ENCODE measurements at places on chromosomes 11 and 22. TPM values are rescaled to one million over a fixed set of nuclear protein-coding genes. Genes with fewer than 3 reads are reported as not detected.

The KRTAP5-8 gene
- total RNA-seq = not detected

The ELFN2 gene
- 0.81 TPM for total RNA-seq

The OR8G5 gene
- not detected for total RNA-seq

The CATSPER1 gene
- not detected for total RNA-seq

The TPBGL gene
- 0.16 TPM for total RNA-seq

The NNMT gene
- total RNA-seq = 821 TPM

The LMO2 gene
- total RNA-seq = 10.3 TPM

The C11orf42 gene
- total RNA-seq = not detected

The ST14 gene
- total RNA-seq = not detected

The PRRG4 gene
- 0.32 TPM for total RNA-seq

The REXO2 gene
- total RNA-seq = 255 TPM

The NXPE4 gene
- not detected for total RNA-seq

The UPK2 gene
- not detected for total RNA-seq

The MMP1 gene
- total RNA-seq = 1.5 TPM

The CALCB gene
- not detected for total RNA-seq

The MS4A6A gene
- total RNA-seq = not detected

The ZNF280B gene
- 0.72 TPM for total RNA-seq

The CNIH2 gene
- not detected for total RNA-seq

The SYT13 gene
- total RNA-seq = not detected

The LRRC56 gene
- total RNA-seq = 0.16 TPM

The SLC17A6 gene
- not detected for total RNA-seq

The FOLR3 gene
- total RNA-seq = not detected

The SLC22A9 gene
- total RNA-seq = not detected

The APBB1 gene
- 40.3 TPM for total RNA-seq

The NCAM1 gene
- total RNA-seq = 2.8 TPM

The TRIM48 gene
- not detected for total RNA-seq

The KRTAP5-6 gene
- not detected for total RNA-seq

The UCP3 gene
- not detected for total RNA-seq

The RIBC2 gene
- 0.32 TPM for total RNA-seq

The ARHGAP20 gene
- total RNA-seq = 0.90 TPM

The MMP7 gene
- not detected for total RNA-seq

The INTS4 gene
- 23.1 TPM for total RNA-seq

The LRRN4CL gene
- total RNA-seq = 1.5 TPM

The NOX4 gene
- total RNA-seq = 0.97 TPM

The SESN3 gene
- total RNA-seq = 10.5 TPM

The MYBPC3 gene
- total RNA-seq = not detected

The MS4A13 gene
- not detected for total RNA-seq

The TMEM191B gene
- total RNA-seq = 0.97 TPM

The RAB36 gene
- 1.8 TPM for total RNA-seq

The C11orf86 gene
- not detected for total RNA-seq

The CARNS1 gene
- not detected for total RNA-seq

The PKNOX2 gene
- 2.5 TPM for total RNA-seq

The ADAMTS8 gene
- not detected for total RNA-seq

The PRAME gene
- under 0.01 TPM for total RNA-seq

The ASCL2 gene
- total RNA-seq = 3.1 TPM

Measured in cardiac atrium fibroblast (primary cell).